ENCODE measurements at places on chromosomes 16 and 17. TPM values are rescaled to one million over a fixed set of nuclear protein-coding genes. Genes with fewer than 3 reads are reported as not detected.

- DNase-seq: no peak
Measured at GRCh38 chr16:3651461-3652372, 2.8 kb upstream of the DNASE1 start.

DNA sequence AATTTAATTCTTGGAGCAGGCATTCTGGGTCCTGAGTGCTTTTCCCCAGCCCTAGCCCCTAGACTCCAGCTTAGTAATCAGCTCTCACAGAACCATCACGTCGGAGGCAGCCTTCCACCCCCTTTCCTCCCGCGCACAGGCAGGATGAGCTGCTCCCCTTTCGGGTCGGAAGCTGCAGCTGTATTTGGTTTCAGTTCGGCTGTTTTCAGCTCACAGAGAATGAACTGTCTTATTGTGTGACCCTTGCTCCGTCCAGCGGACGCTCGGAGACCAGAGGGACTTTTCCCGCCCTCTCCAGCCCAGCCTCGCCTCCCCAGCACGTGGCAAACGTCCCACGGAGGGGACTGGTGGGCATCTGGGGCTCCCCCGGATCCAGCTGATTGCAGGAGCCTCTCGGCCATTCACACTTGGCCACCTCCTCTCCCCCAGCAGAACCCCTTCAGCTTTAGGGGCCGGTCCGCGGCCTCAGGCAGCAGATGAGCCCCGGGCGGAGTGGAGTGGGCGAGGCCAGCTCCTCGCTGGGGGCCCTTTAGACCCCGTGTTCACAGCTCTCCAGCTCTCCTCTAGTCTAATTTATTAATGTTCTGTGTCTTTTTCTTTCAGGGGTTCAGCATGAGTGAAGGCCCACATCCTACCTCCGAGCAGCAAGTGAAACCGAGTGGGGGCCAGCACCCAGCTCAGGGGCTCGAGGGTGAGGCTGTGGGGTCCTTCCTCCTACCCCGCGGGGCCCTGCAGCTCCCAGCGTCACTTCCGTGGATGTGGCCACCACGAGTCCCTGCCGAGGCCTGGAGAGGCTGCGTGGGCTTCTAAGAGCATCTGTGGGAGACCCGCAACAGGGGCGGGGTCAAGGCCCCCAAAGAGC lies 863 bp upstream of the UTS2R start:
- no peak for DNase-seq

GRCh38 chr16:63185235-63185780 lies 1149.1 kb upstream of the CDH8 start:
- DNase-seq: no peak

Gene HNF1B
- not detected for total RNA-seq

Gene UBTF
- total RNA-seq: 36.2 TPM

Measured in gastrocnemius medialis (tissue), 4 donors.